LNCaP clone FGC (cell line): ENCODE measurements at places on chromosomes 5 and 9.
A peak's percentile ranks its signal among the peaks of the same experiment; 100 is the strongest.

DNA sequence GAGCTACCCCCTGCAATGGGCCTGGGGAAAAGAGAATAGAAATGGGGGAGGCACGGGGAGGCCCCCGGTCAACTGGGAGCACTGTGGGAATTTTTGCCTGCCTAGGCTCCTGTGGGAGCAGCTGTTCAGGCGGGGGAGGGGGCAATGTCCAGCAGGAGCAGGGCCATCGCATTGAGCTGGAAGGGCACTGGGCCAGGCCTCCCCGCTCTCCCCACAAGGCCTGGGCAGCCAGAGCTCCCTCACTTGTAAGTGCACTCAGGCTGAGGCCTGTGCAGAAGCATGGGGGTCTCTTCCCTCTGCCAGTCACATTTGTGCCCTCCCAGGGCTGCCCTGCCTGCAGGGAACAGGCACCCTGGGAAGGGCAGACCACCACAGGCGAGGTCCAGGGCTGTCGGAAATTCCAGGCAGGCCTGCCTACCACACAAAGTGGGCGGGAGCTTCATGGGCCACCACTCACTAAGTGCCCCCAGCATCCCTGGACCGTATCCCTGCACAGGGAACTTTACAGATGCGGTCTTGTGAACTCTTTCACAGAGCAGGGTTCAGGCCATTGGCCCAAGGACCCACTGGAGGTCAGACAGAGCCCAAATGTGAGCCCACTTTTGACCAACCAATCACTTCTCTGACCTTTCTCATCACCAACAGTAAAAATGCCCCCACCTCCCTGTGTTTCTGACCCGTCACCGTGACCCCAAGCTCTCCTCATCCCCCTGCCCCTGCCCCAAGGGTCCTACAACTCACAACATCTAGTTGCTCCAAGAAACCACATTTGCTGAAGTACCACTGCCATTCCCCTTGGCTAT is 1.0 kb upstream of the CFAP157 start:
- no peak for DNase-seq

DNA sequence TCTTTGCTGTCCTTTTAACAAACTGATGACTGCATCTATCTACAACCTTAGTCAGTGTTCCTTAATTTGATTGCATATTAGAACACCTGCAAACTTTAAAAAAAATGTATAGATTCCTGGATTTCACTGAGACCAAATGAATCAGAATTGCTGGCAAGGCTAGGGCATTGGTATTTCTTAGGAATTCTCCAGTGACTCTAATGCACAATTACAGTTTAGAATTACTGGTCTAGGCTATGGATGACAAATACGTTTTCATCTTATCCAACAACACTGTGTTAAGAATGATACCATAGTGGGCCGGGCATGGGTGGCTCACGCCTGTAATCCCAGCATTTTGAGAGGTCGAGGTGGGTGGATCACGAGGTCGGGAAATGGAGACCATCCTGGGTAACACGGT is 545.9 kb upstream of the RIOK2 start:
- DNase-seq, result no peak

DNA sequence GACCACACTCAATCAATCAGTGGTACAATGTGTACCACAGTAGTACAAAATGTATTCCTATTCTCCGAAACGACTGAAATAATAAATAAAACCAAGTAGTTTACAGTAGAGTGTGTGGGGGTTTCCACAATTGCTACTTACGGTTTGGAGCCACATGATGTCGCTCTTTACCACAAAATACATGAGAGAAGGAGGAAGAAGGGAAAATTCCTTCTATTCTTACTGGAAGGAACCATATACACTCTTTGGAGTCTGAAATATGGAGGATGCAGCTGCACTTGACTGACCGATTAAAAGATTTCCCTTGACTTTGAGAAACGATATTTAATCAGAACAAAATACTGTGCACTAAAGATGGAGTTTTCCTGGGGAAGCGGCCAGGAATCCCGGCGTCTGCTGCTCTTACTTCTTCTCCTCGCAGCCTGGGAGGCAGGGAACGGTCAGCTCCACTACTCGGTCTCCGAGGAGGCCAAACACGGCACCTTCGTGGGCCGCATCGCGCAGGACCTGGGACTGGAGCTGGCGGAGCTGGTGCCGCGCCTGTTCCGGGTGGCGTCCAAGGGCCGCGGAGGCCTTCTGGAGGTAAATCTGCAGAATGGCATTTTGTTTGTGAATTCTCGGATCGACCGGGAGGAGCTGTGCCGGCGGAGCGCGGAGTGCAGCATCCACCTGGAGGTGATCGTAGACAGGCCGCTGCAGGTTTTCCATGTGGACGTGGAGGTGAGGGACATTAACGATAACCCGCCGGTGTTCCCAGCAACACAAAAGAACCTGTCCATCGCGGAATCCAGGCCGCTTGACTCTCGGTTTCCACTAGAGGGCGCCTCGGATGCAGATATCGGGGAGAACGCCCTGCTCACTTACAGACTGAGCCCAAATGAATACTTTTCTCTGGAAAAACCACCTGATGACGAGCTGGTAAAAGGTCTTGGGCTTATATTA is at the start of gene PCDHA4:
PCDHA4 (plus strand) TSS at position 235 of the 942 bp plus-strand sequence.
- DNase-seq, result no peak

DNA sequence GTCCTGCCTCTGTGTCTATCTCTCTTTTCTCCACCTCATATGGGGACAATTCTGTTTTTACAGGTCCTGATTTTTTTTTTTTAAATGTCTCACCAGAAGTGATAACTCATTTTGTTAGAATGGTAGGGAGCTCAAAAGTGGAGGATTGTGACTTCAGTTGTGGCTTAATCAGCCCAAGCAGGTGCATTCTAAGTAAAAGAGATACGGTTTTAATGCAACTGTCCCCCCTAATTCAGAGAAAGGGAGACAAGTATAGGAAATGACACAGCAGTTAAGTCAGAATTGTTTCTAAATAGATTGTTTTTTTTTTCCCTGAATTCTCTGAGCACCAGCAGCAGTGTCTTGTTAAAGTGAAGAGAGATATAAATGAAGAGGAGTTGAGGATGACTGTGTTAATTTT is 24.5 kb downstream of the MAST4 start:
- DNase-seq, result no peak

GRCh38 chr5:386432-387341 is 56.3 kb upstream of the EXOC3 start:
- peak; percentile 14 for DNase-seq

GRCh38 chr5:150777685-150778084 is 872 bp upstream of the SMIM3 start:
- no peak for DNase-seq

- DNase-seq, result no peak
Measured at GRCh38 chr5:169152453-169152852, 148.5 kb downstream of the SLIT3 start.

GRCh38 chr5:155154973-155155372 is 141.4 kb downstream of the KIF4B start:
- no peak for DNase-seq

DNA sequence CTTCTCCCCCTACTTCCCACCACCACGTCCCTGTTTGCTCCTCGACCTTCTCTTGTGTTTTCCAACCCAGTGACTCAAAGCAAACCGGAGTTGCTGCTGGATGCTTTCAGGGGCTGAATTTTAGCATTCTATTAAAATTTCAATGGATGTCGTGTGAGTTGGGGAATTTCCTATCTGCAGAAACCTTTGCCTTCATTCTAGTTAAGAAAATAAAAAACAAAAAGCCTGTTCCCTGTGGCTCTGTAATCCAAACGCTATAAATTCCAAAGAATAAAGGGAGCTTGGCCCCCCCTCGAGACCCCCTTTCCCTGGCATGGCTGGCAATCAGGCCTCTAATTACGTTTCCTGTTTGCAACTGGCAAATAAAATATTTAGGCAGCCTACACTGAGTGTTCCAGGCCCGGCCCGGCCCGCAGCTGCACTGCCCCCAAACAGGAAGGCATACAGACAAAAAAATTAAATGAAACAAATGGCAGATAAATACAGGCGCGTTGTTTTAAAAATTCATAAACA is 139.4 kb upstream of the PPP1R26 start:
- DNase-seq, result no peak

DNA sequence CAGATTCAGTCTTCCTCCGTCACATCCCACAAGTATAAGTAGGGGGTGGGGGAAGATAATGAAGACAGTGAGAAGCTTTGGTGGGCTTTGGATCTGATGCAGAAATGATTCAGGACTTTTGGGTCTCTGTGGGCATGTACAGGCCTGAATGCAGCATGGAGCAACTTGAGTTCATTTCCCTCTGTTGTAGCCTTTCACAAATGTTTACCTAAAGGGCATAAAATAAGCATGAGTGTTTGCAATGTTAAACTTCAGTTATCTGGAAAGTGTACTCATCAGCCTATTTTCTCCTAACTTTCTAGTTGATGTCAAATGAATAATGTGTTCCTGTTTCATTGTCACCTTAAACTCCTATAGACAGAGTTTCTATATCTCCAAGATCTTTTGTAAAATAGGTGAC is 39.3 kb downstream of the GARNL3 start:
- no peak for DNase-seq

- DNase-seq, result no peak
Measured at GRCh38 chr9:35313916-35314315, 152.1 kb downstream of the UNC13B start.

- no peak for DNase-seq
Measured at GRCh38 chr9:133003071-133003461, 24.6 kb downstream of the GFI1B start.

GRCh38 chr9:137350696-137351584 is 48.9 kb upstream of the NRARP start:
- no peak for DNase-seq

DNA sequence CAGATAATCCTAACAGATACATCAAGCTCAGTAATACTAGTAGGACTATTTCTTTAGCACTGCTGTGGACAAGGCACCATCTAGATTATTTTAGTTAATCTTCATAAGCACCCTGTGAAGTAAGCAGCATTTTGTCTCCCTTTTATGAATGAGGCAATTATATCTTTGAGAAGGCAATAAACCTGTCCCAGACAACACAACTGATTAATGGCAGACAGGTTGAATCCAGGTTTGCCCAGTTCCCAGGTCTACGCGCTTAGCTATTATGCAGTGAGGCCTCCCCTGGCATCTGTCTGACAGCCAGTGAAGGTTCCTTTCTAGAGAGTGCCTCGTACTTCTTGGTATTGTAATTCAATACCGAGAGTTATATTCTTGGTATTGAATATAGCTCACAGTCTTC is 9.7 kb upstream of the LVRN start:
- DNase-seq, result no peak
